Stimulated activated CD8-positive, alpha-beta memory T cell treated with anti-CD3 and anti-CD28 coated beads, Interleukin-7, amount 100 ng/mL, for 24 hours (primary cell): ENCODE measurements at places on chromosomes 6 and 20.

DNA sequence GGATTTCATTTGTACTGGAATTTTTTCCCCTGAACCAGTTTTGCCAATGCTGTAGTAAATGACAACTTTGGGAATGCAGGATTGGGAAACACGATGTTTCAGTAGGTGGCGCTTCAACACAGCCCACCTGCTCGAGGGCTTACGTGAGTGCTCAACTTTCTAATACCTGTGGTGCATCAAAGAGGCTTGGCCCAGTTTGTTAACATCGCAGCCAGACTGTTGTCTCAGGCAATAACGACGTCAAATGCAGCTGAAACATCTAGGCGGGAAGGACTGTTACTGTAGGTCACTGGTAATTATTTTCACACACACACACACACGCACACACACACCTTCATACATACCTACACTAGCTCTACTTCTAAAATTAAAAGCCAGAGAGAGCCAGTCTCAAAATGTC lies 815.5 kb upstream of the SLC35B3 start:
- DNase-seq: no peak

GRCh38 chr6:116010790-116011401 lies 49.8 kb downstream of the FRK start:
- DNase-seq: peak; percentile 5

DNA sequence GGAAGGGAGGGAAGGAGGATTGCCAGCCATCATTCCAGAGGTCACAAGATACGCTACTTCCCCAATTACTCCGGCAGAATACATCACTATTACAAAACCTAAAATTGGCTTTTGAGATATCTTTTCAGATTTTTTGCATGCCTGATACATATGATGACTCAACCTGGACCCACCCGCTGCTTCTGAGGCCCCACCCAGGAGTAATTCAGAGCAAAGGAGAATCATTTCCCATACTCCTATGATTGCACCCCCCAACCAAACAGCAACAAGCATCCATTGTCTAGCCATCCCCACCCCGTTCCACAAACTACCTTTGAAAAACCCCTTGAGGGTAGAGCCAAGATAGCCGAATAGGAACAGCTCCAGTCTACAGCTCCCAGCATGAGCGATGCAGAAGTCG lies 163.5 kb upstream of the GJE1 start:
- DNase-seq: no peak

DNA sequence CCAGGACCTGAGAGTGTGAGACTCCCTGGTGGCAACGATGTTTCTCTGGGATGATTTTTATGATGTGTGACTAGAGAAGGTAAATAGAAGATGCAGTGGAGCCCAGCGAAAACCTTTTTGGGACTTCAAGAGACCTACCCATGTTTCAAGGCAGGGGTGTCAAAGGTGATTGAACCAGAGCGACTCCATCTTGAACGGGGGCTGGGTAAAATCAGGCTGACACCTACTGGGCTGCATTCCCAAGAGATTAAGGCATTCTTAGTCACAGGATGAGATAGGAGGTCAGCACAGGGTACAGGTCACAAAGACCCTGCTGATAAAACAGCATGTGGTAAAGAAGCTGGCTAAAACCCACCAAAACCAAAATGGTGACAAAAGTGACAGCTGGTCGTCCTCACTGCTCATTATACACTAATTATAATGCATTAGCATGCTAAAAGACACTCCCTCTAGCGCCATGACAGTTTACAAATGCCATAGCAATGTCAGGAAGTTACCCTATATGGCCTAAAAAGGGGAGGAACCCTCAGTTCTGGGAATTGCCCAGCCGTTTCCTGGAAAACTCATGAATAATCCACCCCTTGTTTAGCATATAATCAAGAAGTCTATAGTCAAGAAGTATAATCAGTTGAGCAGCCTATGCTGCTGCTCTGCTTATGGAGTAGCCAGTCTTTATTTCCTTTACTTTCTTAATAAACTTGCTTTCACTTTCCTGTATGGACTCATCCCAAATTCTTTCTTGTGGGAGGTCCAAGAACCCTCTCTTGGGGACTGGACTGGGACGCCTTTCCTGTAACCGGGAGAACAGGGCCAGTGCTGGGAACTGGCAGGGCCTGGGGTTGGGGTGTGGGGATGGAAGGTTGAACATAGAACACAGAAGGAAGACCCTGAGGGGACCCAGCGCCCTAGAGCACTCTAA lies 526.4 kb downstream of the QKI start:
- DNase-seq: no peak

DNA sequence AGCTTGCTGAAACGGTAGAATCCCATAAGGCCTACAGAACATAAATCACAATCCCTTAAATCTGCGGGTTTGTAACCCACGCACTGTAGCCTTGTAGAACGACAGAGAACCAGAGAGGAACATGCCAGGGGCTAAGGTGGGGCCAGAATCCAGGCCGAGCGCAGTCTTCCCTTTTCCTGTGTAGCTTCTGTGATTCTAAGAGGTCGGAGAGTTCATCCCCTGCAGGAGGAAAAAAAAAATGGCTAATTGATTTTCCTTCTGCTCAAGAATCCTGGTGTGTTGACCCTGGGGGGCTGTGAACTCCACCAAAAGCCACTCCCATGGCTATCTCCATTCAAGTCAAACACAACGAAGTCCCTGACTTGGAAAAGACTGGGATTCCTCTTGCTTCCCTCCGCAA lies 96.3 kb downstream of the SPTLC3 start:
- DNase-seq: no peak

- no peak for DNase-seq
These were observed 463.7 kb downstream of the EPM2A start for GRCh38 chr6:145271577-145271976.

DNA sequence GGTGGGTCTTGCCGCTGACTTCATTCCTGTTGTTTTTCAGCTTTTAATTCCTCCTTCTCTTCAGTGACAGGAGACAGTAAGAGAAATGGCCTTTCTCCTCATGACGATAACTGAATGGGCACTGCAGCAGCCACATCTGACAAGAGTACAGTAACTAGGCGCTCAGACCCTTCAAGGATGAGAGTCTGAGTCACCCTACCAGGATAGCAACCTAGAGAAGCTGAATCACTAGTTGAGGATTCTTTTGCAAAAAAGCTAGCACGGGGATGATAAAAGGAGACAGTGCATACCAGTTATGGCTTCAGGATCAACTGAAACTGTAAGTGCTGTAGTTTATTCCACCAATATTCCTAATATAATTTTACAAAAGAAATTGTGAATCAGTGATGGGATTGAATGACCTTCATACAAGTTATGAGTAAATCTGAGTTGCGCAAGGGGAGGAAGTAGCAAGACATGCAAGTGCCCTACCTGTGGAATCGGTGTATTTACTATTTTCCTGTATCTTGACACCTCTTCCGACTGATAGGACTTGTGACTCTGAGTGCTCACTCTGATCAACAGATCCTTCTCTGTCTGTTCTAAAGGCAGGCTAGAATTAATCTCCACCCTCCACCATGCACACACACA lies 161.8 kb upstream of the GRIK2 start:
- no peak for DNase-seq

DNA sequence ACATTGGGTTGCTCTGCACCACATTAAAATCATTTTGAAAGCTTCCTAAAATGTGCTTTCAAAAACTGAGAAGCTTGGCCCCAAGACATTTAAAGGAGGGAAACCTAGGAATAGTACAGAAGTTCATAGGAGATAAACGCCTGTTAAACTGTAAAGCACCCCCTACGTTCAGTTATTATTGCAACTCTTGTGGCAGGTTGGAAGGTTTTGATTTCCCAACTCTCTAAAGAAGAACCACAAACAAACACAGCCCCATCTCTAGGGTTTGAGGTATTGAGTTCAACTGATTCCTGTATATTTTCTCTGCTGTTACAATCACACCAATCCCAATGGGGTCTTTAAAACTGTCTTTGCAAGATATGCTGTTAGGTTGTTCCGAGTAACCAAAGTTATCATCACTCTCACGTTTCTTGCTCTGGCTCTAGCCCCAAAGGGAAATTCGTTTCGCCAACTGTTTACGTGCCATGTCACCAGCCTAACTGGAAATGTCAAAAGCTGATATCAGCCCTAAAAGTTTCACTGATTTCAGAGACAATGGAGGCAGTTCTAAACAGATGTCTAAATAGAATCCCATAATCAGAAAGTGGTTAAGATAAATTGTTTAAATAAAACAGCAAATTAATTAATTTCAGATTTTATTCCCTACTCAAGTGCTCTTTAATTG lies 12.1 kb downstream of the TFAP2A start:
- no peak for DNase-seq
